ENCODE measurements at places on chromosomes 5 and 9. TPM values are rescaled to one million over a fixed set of nuclear protein-coding genes. Genes with fewer than 3 reads are reported as not detected.

GRCh38 chr5:172775326-172776234, 4.6 kb upstream of the DUSP1 start:
- no peak overlapping the region for H3K27ac ChIP-seq
- no peak overlapping the region for H3K4me3 ChIP-seq
- H3K27me3 ChIP-seq = no peaks in the 10 kb centered on the region
- no peak for DNase-seq
- peaks cover 58% of the 10 kb centered on the region for H3K4me1 ChIP-seq

- H3K27me3 ChIP-seq = no peaks in the 10 kb centered on the region
- H3K27ac ChIP-seq = no peak overlapping the region
- no peak overlapping the region for H3K4me3 ChIP-seq
Observed at GRCh38 chr5:32355686-32356085, 42.9 kb upstream of the MTMR12 start.

The SLC34A1 gene
- total RNA-seq = 0.64 TPM

DNA sequence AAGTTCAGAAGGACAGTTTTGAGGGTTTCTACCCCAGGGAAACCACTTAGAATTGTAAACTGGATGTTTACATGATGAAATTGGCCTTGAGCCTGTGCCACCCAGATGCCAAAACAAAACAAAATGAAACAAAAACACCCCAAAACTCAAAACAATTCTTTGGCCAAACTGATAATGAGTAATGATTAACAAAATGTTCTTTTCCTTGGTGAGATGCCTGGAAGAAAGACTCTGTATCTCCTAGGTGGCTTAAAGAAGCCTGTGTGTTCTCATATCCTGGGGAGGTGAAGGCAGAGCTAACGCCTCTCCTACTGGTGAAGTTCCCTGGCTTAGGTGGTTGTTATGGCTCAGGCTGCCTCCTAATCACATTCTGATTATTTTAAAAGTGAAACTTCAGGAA, 120.5 kb downstream of the NPR3 start:
- H3K27ac ChIP-seq = no peak overlapping the region
- H3K4me1 ChIP-seq = no peaks in the 10 kb centered on the region
- peaks cover 38% of the 10 kb centered on the region for H3K27me3 ChIP-seq
- no peaks in the 10 kb centered on the region for H3K36me3 ChIP-seq

The LOX gene
- 8.7 TPM for total RNA-seq

GRCh38 chr5:67201897-67202549, 5.4 kb upstream of the CD180 start:
- DNase-seq = no peak
- peaks cover 37% of the 10 kb centered on the region for H3K4me1 ChIP-seq
- H3K36me3 ChIP-seq = no peaks in the 10 kb centered on the region
- no peak overlapping the region for H3K4me3 ChIP-seq
- H3K27ac ChIP-seq = no peak overlapping the region

The IPPK gene
- 8.9 TPM for total RNA-seq

- no peaks in the 10 kb centered on the region for H3K27me3 ChIP-seq
- H3K4me1 ChIP-seq = peaks cover 3% of the 10 kb centered on the region
- no peak overlapping the region for H3K27ac ChIP-seq
- H3K4me3 ChIP-seq = no peak overlapping the region
- H3K36me3 ChIP-seq = no peaks in the 10 kb centered on the region
Observed at GRCh38 chr5:31226651-31227050, 33.2 kb downstream of the CDH6 start.

The ARL15 gene
- total RNA-seq = 11.8 TPM

DNA sequence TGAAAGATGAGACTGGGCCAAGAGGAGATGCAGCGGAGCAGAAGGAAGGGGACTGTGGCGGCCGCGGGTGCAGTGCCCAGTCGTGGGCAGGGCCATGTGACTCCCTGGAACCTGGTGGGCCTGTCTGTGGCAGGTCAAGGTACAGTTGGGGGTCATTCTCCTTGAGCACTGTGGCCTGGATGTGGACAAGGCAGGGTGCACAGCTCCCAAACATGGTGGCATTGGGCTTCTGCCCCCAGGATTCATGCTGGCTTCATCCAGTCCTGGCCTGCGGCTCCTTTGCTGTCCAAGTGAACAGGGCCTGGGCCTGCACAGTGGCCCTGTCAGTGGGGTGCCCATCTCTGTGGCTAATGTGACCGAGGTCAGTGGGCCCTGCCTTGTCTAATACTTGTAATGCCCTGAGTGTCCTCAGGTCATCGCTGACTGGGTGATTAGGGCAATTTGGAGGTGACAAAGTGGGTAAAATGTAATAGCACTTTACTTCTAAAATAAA, 39.9 kb downstream of the CEP72 start:
- no peak overlapping the region for H3K4me3 ChIP-seq
- H3K4me1 ChIP-seq = no peaks in the 10 kb centered on the region
- no peak for DNase-seq
- no peak overlapping the region for H3K27ac ChIP-seq
- H3K27me3 ChIP-seq = no peaks in the 10 kb centered on the region

GRCh38 chr5:58498340-58498942, 7.2 kb downstream of the GAPT start:
- peaks cover 83% of the 10 kb centered on the region for H3K27me3 ChIP-seq
- no peak overlapping the region for H3K4me3 ChIP-seq
- no peaks in the 10 kb centered on the region for H3K4me1 ChIP-seq
- no peak overlapping the region for H3K27ac ChIP-seq

The MATR3 gene
- total RNA-seq = 230 TPM

DNA sequence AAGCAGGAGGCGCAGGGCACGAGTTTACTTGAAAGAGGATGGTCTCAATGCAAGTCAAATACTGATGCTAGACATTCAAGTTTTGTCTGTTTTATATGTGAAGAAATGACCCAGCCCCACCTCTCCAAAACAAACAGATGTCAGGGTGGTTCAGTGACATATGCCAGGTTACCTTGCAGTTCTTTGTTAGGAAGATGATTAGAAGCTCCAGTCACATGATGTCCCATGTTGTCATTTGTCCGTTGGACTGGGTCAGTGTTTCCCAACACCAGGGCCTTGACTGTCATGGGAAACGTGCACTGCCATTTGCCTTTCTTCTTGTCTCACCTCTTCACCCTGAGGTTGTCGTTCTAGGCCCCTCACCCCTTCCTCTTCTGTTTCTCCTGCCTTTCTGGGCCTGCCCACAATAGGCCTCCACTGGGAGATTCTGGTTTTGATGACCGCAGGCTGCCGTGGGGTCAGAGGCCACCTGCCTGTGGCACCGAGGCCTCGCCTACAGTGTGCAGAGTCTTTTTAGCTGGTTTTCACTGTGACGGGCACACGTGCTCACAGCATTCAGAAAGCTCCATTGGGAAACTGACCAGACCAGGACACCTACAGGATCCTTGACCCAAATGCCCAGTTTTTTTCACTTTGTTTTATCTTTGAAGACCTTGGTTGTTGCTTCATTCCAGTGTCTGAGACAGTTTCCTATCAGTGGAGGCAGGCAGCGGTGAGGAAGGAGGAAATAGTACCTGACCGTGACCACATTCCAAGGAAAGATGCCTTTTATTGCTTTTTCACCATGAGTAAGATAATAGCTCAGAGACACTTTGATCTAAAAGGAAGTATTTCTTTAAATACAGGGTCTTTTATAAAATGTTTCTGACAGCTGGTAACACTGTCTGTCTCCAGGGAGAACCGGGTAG, 123.1 kb downstream of the PIP5K1B start:
- H3K4me1 ChIP-seq = no peaks in the 10 kb centered on the region
- no peak for DNase-seq
- peaks cover 1% of the 10 kb centered on the region for H3K27me3 ChIP-seq
- H3K36me3 ChIP-seq = no peaks in the 10 kb centered on the region
- no peak overlapping the region for H3K4me3 ChIP-seq

The ANKRD33B gene
- total RNA-seq = 2.9 TPM

- DNase-seq = peak; percentile 14
- peaks cover 28% of the 10 kb centered on the region for H3K4me1 ChIP-seq
Observed at GRCh38 chr9:99905833-99906402, 536 bp upstream of the STX17 start.

- no peaks in the 10 kb centered on the region for H3K4me1 ChIP-seq
- no peak for DNase-seq
- no peaks in the 10 kb centered on the region for H3K27me3 ChIP-seq
- no peak overlapping the region for H3K4me3 ChIP-seq
- H3K36me3 ChIP-seq = no peaks in the 10 kb centered on the region
Observed at GRCh38 chr5:94415798-94416197, 202.6 kb downstream of the KIAA0825 start.

The NR6A1 gene
- total RNA-seq = 5.9 TPM

DNA sequence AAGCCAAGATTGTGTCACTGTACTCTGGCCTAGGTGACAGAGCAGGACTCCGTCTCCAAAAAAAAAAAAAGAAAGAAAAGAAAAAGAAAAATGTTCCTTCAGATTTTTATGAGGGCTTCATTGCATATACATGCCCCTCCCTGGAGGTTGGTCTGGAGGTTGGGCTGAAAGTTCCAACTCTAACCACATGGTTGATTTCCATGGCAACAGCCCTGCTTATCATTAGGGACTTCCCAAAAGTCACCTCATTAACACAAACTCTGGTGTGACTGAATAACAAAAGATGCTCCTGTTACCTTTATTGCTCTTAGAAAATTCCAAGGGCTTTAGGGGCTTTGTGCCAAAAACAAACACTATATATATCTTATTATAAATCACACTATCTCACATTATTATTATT, 113.8 kb downstream of the TMC1 start:
- H3K4me3 ChIP-seq = no peak overlapping the region
- peak; percentile 6 for DNase-seq
- no peaks in the 10 kb centered on the region for H3K36me3 ChIP-seq
- no peak overlapping the region for H3K27ac ChIP-seq
- peaks cover 10% of the 10 kb centered on the region for H3K4me1 ChIP-seq

The SLC6A18 gene
- total RNA-seq = not detected

DNA sequence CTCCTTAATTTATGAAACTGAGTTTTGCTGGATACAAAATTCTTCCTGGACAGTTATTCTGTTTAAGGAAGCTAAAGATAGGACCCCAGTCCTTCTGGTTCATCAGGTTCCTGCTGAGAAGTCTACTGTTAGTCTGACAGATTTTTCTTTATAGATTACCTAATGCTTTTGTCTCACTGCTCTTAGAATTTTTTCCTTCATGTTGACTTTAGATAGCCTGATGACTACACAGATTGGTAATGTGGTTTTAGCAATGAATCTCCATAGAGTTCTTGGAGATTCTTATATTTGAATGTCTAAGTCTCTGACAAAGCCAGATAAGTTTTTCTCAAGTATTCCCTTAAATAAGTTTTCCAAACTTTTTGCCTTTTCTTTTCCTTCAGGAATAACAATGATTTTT, 419.7 kb downstream of the CDH10 start:
- no peaks in the 10 kb centered on the region for H3K36me3 ChIP-seq
- H3K4me3 ChIP-seq = no peak overlapping the region
- no peak overlapping the region for H3K27ac ChIP-seq
- no peaks in the 10 kb centered on the region for H3K4me1 ChIP-seq

GRCh38 chr9:111222757-111223156, 107.3 kb downstream of the OR2K2 start:
- no peaks in the 10 kb centered on the region for H3K27me3 ChIP-seq
- no peaks in the 10 kb centered on the region for H3K36me3 ChIP-seq
- no peak for DNase-seq
- H3K4me1 ChIP-seq = no peaks in the 10 kb centered on the region
- no peak overlapping the region for H3K27ac ChIP-seq

- H3K27me3 ChIP-seq = no peaks in the 10 kb centered on the region
- no peaks in the 10 kb centered on the region for H3K36me3 ChIP-seq
- DNase-seq = no peak
- no peak overlapping the region for H3K27ac ChIP-seq
- H3K4me1 ChIP-seq = peaks cover 23% of the 10 kb centered on the region
Observed at GRCh38 chr9:20563917-20564316, 58.4 kb downstream of the MLLT3 start.

GRCh38 chr5:150659360-150660107, 1.5 kb upstream of the MYOZ3 start:
- peaks cover 52% of the 10 kb centered on the region for H3K27me3 ChIP-seq
- DNase-seq = no peak
- H3K4me3 ChIP-seq = no peak overlapping the region
- H3K4me1 ChIP-seq = no peaks in the 10 kb centered on the region
- no peak overlapping the region for H3K27ac ChIP-seq
- peaks cover 11% of the 10 kb centered on the region for H3K36me3 ChIP-seq
